ENCODE measurements at places on chromosomes 2 and 18.
A peak's percentile ranks its signal among the peaks of the same experiment; 100 is the strongest.

- no peak for DNase-seq
These were observed 15.4 kb downstream of the CEP68 start for GRCh38 chr2:65071499-65072180.

- no peak for DNase-seq
These were observed 14.0 kb downstream of the MBD2 start for GRCh38 chr18:54210463-54210862.

GRCh38 chr2:143701785-143702184 is 572.6 kb downstream of the ARHGAP15 start:
- no peak for DNase-seq

DNA sequence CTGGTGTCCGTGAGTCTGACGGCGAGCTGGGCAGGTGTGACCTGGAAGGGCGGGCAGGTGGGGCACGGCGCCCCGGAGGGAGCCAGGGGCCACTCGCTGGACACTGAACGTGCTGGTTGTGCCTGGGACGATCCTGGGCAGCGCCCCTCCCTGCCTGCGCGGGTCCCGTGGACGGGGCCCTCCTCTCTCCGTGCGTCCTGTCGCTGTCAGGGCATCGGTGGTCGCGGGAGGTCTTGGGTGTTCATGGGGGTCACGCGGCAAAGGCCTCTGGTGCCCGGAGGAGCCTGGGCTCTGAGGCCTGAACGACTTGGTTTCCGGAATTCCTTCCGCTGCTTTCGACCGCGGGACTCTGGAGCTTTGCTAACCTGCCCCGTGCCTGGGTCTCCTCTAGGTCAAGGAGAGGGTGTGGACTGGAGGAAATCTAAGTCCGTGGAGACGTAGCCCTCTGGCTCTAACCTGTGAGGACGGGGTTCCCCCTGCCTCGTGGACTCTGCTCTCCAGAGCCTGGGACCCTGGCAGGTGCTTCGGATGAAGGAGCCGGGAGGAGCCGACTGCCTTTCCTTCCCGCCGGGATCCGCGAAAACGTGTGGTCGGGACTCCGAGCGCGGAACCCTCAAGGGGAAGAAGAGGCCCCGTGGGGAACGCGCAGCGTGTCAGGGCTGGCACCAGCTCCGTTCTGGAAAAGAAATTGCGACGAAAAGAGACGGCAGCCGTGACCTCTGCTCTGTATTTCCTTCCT is 14.7 kb downstream of the SOX11 start:
- DNase-seq = no peak

GRCh38 chr2:119711352-119711751 is 32.4 kb downstream of the TMEM177 start:
- DNase-seq = no peak

- DNase-seq = no peak
These were observed 220.8 kb downstream of the MYCN start for GRCh38 chr2:16161085-16161565.

- DNase-seq = no peak
These were observed 7.6 kb downstream of the COX5B start for GRCh38 chr2:97653473-97653872.

DNA sequence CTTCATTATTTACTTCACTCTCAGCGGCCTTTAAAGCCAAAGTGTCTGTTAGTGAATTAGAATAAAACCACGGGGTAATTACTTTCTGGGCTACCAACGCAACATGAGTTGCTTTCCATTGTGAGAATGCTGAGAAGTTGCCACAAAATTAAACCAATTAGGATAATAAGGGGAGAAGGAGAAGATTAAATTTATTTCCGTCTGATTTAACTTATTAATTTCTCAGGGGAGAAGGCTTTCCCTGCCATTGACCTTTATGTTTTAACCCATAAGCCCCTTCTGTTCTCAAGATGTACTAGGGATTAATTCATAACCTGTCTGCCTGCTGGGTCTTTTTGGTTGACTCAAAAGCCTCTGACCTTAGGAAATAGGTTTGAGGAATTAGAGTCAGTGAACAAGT is 42.3 kb upstream of the IGFBP5 start:
- no peak for DNase-seq

DNA sequence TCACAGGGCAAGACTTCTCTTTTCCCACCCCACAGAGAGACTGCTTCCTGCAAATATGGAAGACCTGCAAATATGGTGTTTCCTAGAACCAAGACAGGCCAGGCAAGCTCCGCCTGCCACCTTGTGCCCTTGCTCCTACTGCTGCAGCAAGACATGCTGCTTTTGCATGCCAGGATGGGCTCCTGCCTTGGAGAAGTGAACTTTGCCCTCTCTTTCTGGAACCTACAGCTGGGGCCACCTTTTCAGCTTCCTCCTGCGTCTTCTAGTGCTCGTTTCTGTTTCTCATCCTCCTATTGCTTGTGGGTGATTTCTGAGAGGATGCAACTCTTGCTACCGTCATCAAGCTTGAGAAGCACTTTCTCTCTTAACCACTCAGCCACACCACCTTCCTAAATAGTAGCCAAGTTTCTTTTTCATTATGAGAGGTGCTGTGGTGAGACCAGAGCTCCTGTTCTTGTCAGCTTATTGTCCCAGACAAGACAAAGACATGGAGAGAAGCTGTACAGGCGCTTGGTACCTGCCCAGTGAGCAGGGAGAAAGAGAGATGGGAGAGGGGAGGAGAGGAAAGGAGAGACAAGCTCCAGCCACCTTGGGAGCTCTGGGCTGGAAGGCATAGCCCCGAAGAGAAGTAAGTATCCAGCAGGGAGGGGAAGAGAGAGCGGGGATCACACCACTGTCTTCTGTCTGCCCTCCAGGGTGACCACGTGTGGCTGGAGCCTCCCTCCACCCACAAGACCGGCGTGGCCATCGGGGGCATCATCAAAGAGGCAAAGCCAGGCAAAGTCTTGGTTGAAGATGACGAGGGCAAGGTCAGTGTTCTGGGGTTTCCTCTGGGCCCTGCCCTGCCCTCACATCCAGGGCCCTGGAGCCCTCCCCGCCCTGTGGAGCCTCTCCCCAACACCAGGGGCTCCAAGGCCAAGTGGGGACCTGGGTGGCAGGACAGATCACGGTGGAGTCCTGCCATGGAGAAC is 28.3 kb downstream of the MYO7B start:
- DNase-seq = no peak

GRCh38 chr18:13428319-13428718 is 209.8 kb downstream of the LDLRAD4 start:
- no peak for DNase-seq

DNA sequence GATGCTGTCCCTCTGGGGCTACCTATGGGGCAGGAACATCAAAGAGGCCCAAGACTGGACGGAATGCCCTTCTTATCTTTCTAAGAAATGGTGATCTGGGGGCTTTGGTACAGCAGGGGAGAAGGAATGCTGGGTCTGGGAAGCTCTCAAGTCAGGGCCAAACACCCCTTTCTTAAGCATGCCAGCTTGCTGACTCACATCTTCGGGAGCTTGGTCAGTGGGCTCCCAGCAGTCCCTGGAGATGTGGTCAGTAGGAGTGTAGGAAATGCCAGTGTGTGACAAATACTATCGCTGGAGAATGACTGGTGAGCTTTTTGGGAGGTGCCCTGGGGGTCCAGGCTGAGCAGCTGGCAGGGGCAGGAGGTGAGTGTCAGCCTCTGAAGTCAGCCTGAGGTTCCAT is 105.0 kb upstream of the CDC42EP3 start:
- DNase-seq = peak; percentile 77

DNA sequence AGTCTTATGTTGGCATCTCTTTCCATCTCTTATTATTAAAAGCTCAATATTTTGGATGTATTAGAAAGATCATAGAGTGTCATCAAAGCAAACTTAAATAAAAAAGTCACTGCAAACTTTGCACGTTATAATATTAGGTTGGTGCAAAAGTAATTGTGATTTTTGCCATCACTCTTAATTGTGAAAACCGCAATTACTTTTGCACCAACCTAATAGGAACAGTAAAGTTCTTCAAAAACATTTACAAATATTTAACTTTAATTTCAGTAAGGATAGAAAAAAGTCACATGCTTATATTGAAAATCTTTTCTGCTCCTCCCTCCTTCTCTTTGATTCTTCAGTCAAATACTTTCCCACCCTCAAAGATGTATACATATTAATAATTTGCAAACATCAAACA is 51.5 kb downstream of the ZNF521 start:
- no peak for DNase-seq

GRCh38 chr2:61425605-61426155 is 45.2 kb downstream of the USP34 start:
- no peak for DNase-seq

GRCh38 chr2:126856403-126856802 is 42.3 kb upstream of the TEX51 start:
- no peak for DNase-seq

- DNase-seq = no peak
These were observed 558.0 kb downstream of the STK39 start for GRCh38 chr2:167689444-167689843.

GRCh38 chr2:102094917-102095316 is 47.6 kb upstream of the IL1R1 start:
- DNase-seq = peak; percentile 98

- DNase-seq = no peak
These were observed 121.2 kb downstream of the SMAD7 start for GRCh38 chr18:48829443-48830149.

GRCh38 chr2:98457045-98457696 is 12.5 kb downstream of the INPP4A start:
- DNase-seq = peak; percentile 75

DNA sequence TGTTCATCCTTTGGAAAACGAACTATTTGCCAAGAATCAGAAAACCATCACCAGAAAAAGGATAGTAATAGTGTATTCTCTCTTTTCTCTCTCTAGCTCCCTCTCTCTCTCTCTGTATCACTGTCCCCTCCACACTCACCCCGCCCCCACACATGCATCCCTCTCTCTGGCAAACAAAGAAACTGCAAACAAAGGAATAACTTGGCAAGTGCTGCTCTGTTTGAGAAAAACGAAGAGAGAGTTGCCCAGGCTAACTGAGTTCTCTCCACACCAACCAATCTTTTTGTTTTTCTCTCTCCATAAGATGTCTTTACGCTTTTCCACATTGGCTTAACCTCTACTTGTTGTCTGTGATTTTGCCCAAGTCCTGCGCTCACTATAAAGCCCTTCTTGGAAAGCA is 316.2 kb downstream of the EPHA4 start:
- no peak for DNase-seq

DNA sequence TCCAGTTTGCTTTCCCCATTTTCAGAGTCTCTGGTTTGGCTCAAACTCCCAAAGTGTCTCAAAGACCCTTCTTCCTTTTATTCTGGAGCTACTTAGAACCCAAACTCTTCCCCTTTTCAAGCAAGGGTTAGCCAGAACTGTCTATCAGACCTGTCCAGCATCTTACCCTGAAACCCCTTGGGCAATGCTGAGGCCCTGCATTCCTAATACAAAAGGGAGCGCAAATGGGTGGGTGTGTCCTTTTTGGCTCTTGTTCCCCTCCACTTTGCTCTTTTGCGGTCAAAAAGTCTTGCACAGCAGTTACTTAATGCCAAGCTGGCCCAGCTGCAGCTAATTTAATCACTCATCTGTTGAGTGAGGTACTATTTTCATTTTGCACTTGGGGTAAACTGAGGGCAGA is 231.2 kb upstream of the FOSL2 start:
- no peak for DNase-seq

- DNase-seq = no peak
These were observed 112.7 kb upstream of the RMDN2 start for GRCh38 chr2:37812414-37812813.

GRCh38 chr2:240232961-240233884 is 92.8 kb upstream of the OTOS start:
- no peak for DNase-seq

GRCh38 chr2:111642586-111643327 is 241.2 kb downstream of the ANAPC1 start:
- no peak for DNase-seq

DNA sequence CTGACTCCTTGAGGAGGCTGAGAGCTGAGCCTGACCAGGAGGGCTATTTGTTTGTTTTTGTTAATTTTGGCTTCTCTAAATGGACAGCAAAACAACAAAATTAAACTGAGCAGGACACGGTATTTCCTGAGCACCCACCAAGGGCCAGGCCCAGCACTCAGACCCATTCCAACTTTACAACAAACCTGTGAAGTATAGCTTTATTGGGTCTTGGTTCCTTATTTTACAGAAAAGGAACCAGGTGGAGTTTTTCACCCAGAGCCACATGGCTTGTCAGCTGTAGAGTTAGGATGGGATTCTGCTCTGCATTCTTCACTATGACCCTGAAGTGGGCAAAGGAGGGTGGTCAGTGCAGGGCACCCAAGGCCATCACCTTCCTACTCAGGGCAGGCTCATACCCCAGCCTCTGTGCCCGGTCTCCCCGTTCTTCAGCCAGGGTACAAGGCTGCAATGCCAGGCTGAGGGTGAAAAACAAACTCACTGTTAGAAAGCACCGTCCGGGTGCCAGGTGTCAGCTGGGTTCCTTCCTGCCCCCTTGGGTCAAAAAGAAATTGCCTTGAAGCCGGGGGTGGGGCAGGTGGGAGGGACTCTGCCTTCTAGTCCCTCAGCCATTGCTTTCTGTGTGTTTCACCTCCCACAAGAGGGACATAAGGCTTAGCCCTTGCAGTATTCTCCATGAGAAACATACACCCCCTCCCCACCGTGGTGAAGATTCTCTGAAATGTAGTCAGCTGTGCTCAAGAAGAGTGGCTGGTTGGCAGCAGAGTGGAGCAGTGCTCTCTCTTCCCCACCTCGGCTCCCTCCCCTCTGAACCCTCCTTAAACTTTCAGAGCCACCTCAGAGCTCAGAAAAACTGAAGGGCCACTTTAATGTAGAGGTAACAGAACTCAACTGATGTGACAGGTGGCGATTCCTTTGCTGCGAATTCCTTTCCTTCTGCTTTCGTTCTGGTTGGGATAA is 2.2 kb downstream of the PSD4 start:
- DNase-seq = no peak

DNA sequence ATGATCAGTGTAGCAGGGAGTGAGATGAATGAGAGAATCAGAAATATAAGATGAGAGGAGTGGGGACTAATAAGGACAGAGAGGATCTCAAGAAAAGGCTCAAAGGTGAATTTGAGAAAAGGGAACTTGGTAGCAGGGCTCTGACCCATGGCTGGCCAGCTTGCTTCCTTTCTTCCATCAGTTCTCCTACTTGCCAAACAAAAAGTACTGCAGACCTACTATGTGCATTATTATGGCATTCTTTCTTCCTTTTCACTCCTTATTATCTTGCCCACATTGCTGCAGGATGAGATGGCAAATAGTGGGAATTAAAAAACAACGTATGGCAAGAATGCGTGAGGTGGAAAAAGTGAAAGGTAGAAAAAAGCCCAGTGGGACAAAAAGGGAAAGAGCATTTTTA is 33.0 kb downstream of the PRKD3 start:
- DNase-seq = no peak

GRCh38 chr2:206092297-206092696 is 6.3 kb upstream of the INO80D start:
- no peak for DNase-seq

GRCh38 chr2:48268671-48269070 is 261.3 kb upstream of the STON1 start:
- no peak for DNase-seq

- DNase-seq = peak; percentile 39
These were observed 86.8 kb downstream of the ERBB4 start for GRCh38 chr2:212451786-212452231.
